ENCODE measurements at places on chromosomes 2 and 18. TPM values are rescaled to one million over a fixed set of nuclear protein-coding genes. Genes with fewer than 3 reads are reported as not detected.

DNA sequence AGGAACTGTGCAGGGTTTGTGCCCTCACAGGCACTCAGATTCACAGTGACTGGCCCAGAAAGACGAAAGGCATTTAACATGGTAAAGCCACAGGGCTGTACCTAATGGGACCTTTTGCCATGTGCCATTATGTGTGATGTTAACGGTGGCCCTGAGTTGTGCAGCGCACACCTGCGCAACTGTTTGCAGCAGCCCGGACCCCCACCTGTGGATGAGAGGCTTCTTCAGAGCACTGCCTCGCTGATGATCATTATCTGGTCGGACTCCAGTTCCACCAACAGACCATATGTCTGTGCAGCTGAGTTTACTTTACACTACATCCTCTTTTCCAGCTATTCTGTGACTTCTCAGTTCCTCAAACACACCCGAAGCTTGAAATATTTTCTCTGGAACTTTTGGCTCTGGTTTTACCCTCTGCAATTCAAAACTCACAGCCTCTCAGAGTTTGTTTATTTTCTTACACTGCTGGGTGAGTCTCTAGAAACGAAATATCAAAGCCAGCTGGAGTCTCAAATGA is 35.6 kb upstream of the UBE2F start:
- DNase-seq, result peak; percentile 83

DNA sequence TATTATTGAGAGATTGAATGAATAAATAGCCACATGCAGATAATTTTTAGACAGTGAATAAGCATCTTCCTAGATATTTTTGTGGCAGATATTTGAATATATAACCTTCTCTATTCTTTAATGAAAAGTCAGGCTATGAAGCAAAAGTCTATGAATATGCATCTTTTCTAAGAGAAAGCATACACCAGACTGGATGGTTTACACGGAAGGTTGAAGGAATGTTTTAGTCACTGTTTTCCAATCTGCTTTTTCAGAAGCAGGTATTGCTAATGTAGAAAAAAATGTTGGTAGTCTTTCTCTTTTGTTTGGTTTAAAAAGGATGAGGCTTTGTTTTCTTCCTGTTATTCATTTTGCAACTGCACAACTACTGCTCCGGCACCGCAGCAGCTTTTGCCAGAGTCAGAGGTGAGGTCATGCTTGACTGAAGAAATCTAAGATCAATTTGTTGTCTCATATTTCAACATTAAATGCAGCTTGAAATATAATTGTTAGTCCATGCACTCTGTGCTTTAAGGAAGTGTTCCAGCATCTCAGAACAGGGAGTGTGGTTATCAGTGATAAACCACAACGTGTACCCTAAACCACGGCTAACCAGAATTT is 1540.8 kb upstream of the PIK3C3 start:
- no peak for DNase-seq

GRCh38 chr2:202069170-202070067 is 3.6 kb upstream of the KIAA2012 start:
- DNase-seq, result no peak

DNA sequence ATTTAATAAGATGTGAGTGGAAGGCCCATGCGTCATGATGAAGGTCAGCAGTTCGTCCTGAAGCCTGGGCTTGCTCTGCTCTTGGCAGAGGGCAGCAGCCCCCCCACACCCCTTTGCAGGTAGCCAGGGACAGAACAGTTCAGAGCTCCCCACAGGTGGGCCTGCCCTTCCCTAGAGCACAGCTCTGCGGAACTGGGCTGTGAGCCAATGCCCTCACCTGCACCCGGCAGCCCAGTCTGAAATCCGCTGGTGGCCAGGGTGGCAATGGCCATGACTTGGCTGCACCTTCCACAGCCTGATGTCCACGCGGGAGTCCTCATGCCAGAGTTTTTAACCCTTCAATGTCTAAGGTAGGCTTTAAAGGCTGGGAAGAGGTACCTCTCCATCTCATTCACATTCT is 136.7 kb downstream of the ACKR3 start:
- DNase-seq, result no peak

GRCh38 chr18:34936772-34937171 is 104.4 kb upstream of the MAPRE2 start:
- no peak for DNase-seq

DNA sequence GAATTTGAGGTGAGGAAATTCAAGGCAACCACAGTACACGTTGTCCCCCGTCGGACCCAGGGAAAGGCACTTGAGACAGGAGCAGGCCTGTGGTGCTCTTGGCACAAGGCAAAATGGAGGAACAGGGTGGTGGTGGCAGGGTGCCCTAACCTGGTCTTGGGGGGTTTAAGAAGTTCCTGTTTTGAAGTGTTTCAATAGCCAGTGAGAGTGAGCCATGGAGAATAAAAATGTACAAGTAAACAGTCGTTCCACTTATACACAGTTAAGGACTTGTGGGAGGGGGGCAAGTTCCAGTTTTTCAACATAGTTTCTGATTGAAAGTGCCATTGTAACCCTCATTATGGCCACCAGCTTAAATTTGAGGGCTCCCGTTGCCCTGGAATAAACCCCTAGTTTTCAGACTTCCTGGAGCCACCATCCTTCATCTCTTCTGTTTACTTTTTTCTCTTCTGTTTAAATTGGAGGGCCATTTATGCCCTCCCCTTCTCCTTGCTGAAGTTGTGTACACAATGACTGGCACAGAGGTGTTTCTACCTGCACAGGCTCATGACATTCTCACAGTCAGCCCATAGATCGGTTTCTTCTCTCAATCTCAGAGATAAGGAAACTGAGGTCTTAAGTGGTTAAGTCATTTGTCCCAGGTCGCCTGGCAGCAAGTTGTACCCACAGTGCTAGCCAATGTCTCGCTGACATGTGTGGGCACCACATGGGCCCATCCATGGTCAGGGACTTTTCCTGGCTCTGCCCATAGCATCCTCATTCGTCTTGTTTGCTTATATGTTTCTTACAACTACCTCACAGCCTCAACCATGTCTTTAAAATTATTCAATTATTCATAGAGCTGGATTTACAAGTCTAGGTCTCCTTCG is 66.0 kb upstream of the ST3GAL5 start:
- DNase-seq, result no peak

- DNase-seq, result peak; percentile 69
These were observed 150.7 kb downstream of the THADA start for GRCh38 chr2:43444989-43445645.

GRCh38 chr2:60976256-60976850 is 41.2 kb upstream of the PEX13 start:
- no peak for DNase-seq

DNA sequence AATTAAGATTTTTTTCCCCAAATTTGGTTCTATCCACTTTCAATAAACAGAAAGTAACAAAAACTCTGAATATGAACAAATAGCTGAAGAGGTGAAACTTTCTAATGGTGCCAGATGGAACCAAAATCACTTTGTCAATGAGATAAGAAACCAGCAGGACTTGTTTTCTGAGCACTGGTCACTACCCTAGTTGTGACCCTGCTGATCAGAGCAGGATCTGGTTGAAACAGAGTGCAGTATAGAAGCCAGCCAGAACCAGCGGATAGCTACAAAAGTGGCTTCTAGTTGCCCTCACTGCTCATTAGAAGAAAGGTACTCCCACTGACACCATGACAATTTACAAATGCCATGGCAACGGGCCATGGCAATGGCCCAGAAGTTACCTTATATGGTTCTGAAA is 158.3 kb upstream of the PIEZO2 start:
- DNase-seq, result no peak

- DNase-seq, result no peak
These were observed 51.7 kb downstream of the RBKS start for GRCh38 chr2:27838502-27838901.

GRCh38 chr18:24231773-24232735 is 93.2 kb downstream of the CABYR start:
- peak; percentile 27 for DNase-seq

DNA sequence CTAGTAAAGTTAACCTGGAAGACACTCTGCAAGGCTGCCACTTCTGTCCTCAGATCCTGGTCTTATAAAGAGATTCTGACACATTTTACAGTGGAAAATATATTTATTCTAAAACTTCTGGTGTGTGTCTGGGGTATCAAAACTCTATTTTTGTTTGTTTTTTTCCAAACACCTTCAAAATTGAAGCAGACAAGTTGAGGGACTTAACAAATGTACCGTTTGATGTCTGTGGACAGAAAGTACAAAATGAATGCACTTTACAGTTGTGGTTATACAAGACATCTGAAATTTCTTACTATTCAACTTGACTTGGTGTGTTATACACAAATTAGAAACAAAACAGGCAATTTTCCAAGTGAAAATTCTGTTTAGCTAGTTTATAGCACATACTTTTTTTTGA is 823.2 kb upstream of the SALL3 start:
- no peak for DNase-seq

DNA sequence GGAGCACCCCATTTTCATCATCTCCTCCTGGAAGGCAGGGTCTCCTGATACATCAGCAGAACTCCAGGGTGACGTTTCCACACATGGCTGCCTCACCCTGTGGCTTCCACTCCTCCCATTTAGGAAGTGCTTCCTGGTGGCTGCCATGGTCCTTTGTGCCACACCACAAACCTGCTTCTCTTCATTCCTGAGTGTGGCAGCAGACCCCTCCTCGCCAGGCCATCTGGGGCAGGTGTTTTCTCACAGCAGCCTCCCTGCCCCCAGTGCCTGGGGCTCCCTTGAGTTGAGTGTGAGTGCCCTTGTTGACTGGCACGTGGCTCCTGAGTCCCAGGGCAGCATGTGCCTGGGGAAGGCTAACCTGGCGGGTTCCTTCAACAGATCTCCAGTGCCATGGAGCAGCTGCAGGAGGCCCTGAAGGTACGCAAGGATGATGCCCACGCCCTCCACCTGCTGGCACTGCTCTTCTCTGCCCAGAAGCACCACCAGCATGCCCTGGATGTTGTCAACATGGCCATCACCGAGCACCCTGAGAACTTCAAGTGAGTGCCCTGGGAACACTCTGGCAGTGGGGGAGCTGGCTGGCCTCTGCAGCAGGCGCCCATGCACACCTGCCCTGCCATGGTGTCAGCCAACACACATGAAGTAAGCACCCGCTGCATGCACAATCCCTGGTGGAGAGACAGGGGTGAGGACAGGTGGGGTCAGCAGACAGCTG is 113.4 kb upstream of the MCFD2 start:
- DNase-seq, result peak; percentile 41

GRCh38 chr2:98333922-98334321 is 12.3 kb upstream of the CNGA3 start:
- no peak for DNase-seq

DNA sequence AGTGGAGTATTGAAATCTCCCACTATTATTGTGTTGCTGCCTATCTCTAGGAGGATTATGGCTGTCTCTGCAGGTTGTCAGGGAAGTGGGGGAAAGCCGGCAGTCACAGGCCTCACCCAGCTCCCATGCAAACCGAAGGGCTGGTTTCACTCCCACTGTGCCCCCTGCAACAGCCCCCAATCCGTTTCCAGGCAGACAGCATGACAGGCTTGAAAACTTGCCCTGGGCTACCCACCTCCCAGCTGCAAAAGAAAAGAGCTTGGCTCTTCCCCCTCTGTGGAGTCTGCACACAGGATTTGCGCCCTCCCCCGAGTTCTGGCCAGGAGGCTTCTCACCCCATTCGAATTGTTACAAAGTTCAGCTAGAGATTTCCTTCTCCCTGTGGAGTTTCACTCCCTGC is 87.4 kb upstream of the MSTN start:
- DNase-seq, result no peak

DNA sequence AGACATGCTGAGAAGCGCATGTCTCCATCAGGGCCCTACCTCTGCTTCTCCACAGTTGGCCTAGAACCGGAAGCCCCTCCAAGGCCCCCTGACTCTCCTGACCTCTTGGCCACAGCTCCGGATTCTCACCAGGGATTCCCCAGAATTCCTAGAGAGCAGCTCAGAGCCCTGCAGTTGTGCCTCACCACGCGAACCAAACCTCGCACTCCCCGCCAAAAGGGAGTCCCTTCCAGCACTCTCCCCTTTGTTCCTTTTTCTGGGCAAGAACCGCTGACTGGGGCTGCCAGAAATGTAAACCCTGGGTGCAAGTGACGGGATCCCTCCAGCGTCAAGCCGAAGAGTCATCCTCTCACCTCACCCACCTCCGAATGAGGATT is 36.7 kb downstream of the AFF3 start:
- no peak for DNase-seq

DNA sequence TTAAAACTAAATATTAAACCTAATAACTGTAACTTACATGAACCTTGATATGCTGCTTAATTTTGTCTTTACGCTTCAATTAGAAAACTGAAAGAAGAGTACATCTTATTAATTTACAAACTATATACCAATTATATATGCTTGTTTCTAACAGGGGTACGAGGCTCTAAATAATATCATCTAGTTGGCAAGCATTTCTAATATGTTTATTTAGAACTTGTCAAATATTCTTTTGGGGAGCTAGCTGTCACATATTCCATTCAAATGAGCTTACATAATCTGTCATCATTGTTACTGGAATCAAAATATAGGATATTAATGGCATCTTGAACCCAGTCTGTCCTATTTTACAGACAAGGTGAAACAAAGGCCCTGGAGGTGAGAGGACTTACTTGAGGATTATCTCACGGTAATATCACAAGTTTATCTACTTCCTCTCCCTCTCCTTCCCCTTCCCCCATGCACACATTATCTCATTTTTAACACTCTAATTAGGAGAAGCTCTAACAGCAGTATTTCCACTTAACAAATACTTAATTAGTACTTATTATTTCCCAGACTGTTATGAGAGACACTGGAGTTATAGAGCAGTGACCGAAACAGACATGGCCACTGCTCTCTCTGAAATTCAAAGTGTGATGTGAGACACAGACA is 3.5 kb downstream of the PRKD3 start:
- no peak for DNase-seq

DNA sequence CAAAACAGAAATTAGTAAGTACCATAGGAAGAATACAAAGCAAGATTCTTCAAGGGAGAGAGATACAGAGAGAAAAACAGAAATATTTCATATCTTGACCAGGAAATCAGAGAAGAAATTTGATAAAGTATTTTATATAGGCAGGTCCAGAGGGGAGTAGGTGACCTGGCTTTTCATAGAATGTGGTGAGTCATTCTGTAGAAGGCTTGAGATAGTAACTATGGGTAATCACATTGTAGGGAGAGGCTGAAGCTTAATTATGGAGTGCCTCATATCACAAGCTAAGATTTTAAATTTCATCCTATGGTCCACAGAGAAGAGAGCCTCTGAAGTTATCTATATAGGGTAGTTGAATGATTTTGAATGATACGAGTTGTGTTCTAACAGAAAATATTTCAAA is 195.0 kb upstream of the CYRIA start:
- DNase-seq, result no peak

GRCh38 chr18:48848641-48849143 is 102.1 kb downstream of the SMAD7 start:
- peak; percentile 94 for DNase-seq

- no peak for DNase-seq
These were observed 209.3 kb downstream of the TDRD15 start for GRCh38 chr2:21332993-21333625.

Gene ST6GAL2
- 0.36 TPM for total RNA-seq

Gene DSG4
- total RNA-seq, result not detected

Gene IL36B
- not detected for total RNA-seq

Gene KRTCAP3
- under 0.01 TPM for total RNA-seq

Gene APCDD1
- total RNA-seq, result 1.8 TPM

Gene SH3BP4
- total RNA-seq, result 113 TPM

Gene IL37
- not detected for total RNA-seq

Gene TRMT61B
- total RNA-seq, result 18.9 TPM

Gene CASP10
- total RNA-seq, result 3.3 TPM

Measured in osteoblast (primary cell).